ENCODE measurements at places on chromosomes 13 and 19.

DNA sequence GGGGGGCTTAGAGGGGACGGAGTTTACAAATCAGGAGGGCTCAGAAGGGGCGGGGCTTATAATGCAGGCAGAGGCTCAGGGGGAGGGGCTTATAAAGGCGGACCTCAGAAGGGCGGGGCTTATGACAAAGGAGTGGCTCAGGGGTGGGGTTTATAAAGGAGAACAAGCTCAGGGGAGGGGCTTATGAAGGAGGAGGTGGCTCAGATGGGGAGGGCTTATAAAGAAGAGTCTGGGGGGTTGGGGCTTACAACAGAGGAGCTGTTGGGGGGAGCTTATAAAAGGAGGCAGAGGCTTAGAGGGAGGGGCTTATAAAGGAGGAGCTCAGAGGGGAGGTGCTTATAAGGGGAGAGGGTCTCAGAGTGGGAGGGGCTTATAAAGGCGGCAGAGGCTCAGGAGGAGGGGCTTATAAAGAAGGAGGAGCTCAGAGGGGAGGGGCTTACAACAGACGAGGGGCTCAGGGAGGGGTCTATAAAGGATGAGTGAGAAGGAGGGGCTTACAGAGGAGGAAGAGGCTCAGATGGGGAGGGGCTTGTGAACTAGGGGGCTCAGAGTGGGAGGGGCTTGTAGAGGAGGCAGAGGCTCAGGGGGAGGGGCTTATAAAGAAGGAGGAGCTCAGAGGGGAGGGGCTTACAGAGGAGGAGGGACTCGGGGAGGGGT is 1.0 kb downstream of the SMIM24 start:
- DNase-seq = no peak

DNA sequence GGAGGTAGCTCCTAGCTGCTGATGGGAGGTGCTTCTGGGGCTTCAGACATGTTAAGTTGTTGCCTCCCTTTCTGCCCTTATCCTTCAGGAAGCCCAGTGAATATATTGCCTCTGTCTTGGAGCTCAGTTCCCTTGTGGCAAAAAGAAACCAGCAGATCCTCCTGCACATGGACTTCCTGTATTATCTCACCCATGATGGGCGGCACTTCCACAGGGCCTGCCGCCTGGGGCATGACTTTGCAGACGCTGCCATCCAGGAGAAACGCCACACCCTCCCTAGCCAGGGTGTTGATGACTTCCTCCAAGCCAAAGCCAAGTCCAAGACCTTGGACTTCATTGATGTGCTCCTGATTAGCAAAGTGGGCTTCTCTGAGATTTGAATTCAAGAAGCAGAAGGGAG is 6.0 kb upstream of the CYP4F12 start:
- DNase-seq = no peak

- DNase-seq = no peak
Measured at GRCh38 chr19:46614114-46614722, 10.7 kb downstream of the PTGIR start.

DNA sequence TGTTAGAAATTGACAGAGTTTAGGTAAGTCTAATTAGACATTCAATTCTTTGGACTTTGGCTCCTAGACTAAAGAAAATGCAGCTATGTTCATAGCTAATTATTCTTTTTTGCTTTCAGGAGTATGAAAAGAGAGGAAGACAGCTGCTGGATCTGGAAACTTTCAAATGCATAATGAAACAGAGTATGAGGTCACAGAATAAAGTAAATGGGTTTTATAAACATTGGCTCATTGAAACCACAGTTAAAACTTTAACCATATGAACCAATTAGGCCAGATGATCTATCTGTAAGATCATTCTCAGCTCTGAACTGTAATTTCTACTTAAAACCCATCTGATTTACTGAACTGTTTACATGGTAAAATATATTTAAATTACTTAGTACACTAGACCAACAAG is 82.7 kb downstream of the TEX26 start:
- no peak for DNase-seq

- no peak for DNase-seq
Measured at GRCh38 chr13:30477346-30478195, 11.8 kb upstream of the HMGB1 start.

Data from NCI-H2081 treated with DMSO at 0.1 percent for 48 hours (cell line).